Kidney (tissue), 22 donors: ENCODE measurements at places on chromosomes 7 and 10. TPM values are rescaled to one million over a fixed set of nuclear protein-coding genes. Genes with fewer than 3 reads are reported as not detected.

WIPF3 gene
- 4.5 TPM for total RNA-seq

BLVRA gene
- 69.6 TPM for total RNA-seq

CCZ1 gene
- 85.2 TPM for total RNA-seq

PAX4 gene
- total RNA-seq = not detected

ITGA8 gene
- total RNA-seq = 22.1 TPM

CDC14C gene
- not detected for total RNA-seq

MYL7 gene
- not detected for total RNA-seq

PNLIPRP2 gene
- not detected for total RNA-seq

A1CF gene
- 3.7 TPM for total RNA-seq

DNA sequence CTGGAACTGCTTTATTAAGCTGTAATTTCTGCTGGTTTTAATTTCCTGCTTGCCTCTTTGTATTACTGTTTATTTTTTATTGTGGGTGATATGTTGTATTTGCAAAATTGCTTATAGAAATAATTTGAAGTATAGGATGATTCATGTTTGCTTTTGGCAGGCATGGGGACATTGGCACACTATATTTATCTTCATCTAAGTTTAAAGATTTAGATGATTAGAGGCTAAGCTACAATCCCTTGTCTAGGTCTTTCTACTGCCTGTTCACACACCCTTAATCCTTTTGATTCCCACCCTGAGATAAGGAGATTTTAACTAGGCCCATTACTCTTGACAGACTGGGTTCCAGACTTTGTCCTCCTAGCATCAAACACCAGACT, 182.8 kb upstream of the KAT6B start:
- no peak for DNase-seq

DNA sequence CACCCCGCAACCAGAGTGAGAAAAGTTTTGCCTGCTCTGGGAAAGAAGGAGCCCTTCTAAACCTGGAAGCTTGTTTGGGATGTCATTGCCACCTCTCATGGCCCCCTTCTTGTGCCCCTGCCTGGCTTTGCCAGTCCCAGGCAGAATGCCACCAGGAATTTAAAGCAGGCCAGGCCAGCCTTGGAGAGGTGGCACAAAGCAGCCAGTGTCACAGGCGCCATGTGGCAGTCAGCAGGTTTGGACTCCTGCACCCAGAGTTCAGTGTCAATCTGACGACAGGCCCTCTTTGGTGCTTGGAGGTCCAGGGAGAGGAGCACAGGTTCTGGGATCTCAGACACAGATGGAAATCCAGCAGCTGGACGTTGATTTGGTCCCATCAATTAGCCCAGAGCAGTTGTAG, 12.7 kb downstream of the HK1 start:
- no peak for DNase-seq

DNA sequence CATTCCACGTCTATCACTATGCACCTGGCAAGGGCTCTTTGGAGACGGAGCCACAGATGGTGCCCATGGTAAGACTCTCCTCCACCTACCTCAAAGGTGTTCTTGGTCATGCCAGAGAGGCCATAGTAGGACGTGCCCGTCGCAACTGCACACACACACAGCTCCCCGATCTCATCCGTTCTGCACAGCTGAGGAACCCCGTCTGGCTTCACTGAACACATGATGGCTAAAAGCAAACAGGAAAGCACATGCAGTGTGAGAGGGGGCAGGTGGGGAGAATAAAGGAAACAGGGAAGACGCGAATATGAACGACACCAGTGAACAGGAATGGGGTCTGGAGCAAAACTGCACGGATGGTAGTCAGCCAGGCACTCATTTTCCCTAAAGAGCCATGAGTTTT, 230.9 kb downstream of the ZMYND11 start:
- DNase-seq = no peak

DNA sequence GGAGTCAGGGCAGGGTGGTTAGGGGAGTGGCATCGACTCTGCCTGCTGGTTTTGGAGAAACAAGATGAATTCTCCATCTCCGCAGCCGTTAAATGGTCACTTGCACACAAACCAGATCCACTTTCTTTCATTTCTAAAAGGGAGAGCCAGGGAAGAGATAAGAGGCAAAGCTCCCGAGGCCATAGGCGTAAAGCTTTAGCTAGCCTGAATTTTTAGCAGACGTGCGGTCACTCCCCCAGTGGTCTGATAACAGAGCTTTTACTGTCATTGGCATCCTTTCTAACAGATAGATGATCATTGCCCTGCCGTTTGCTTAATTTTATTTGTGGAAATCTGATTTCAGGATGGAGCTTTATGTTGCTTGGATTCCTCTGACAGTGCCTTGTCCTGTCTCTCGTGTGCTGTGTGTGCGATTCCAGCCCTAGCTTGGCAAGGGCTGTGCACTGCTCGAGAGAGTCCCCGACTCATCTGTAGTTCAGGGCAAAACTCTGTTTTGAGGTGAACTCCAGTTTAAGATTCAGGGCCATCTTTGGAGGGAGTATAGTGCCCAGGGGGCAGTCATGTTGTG, 62.5 kb downstream of the GATA3 start:
- no peak for DNase-seq

GRCh38 chr10:121900443-121901174, 27.2 kb downstream of the ATE1 start:
- DNase-seq = no peak

GRCh38 chr10:84634636-84635035, 306.2 kb downstream of the CCSER2 start:
- no peak for DNase-seq

- no peak for DNase-seq
These were observed 271.7 kb downstream of the ZMYND11 start for GRCh38 chr10:406976-407375.

DNA sequence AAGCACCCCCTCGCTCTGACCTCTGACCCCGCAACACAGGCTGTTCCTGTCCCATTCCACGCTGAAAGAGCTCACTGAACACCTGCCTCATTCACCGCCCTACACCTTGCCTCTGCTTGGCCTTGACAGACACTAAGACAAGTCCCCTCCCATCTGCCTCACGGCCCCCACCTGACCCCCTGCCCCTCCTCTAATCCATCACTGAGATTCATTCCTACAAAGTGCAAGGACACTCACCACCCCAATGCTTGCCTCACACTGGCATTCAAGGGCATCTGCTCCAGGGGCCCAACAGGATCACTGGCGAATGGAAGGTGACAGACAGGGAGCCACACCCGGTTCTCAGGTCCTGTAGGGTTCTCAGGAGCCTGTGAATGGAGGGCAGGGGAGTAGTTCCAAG, 68.1 kb upstream of the NANOS1 start:
- DNase-seq = peak; percentile 31

- DNase-seq = no peak
These were observed 4.4 kb downstream of the DDIT4 start for GRCh38 chr10:72277996-72278667.

DNA sequence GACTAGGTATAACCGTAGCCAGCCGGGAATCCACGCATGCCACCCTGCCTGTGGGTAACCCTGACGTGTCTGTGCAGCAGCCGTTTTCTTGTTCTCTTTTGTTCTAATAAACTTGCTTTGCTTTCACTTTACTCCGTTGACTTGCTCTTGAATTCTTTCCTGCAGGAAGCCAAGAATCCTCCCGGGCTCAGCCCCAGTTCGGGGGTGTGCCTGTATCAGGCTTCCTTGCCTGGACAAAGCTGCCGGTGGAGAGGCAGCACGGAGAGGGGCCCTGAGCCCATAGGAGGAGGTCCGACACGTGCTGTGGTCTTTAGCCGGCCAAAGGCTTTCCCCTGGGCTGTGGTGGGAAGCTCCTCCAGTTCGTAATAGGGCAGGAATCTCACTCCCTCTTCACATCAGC, 256.5 kb upstream of the PPP2R2D start:
- DNase-seq = no peak

GRCh38 chr10:102240467-102241031, 763 bp downstream of the PITX3 start:
- DNase-seq = peak; percentile 38

- DNase-seq = no peak
These were observed 18.3 kb downstream of the FIGNL1 start for GRCh38 chr7:50431722-50432305.

DNA sequence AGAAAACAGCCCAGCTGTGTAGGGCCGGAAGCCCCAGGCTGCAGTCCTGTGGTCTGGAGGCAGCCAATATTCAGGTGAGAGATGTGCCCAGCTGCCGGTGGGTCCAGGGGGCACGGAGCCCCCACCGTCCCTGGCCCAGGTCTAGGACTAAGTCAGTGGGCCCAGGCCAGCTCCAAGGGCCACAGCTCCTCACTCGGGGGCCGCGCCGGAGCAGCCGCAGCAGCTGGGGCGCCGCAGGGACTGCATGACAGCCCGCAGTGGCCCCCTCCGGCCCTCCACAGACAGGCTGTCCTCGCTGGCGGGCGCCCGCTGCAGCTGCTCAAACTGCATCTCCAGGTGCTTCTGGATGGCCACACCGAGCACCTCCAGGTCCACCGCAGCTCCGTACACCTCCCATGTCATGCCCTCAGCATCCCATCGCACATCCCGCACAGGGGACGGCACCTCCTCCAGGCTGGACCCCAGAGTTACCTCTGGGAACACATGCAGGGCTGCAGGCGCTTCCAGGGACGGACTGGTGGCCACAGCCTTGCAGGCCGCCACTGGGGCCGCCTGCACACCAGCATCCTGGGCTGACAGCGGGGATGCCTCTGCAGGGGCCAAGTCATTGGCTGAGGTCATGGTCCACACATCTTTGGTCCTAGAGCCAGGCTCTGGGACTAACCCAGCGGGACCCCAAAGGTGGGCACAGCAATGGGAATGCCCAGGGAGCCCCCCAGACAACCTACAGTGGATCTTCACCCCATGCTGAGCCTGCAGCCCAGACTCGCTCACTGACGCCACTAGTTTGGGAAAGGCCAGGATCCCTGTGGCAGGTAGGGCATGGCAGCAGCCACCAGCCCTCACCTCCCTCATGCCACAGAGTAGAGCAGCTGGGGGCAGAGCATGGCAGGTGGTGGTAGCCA, 7.0 kb downstream of the GPRIN2 start:
- no peak for DNase-seq

- no peak for DNase-seq
These were observed 200.2 kb upstream of the FZD1 start for GRCh38 chr7:91064052-91064451.

- DNase-seq = no peak
These were observed 18.8 kb upstream of the LIPM start for GRCh38 chr10:88783724-88784123.

GRCh38 chr7:70500261-70500660, 631.7 kb upstream of the GALNT17 start:
- DNase-seq = no peak

GRCh38 chr10:63268149-63268797, 135.1 kb downstream of the NRBF2 start:
- DNase-seq = no peak

DNA sequence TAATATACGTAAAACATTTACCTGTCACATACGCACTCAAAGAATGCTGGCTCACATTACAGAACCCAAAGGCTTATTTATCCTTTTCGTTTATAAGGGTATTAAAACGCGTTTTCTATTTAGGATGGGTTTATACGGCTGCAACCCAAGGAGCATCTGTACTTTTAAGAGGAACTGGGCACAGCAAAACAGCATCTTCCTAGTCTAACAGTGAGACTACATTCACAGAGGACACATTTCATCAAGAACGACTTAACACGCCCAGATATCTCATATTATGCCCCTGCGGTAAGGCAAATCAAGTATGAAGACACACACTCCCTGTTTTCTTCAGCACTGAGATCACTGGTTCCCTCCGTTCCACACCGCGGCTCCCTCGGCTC, 533 bp upstream of the DMTF1 start:
- no peak for DNase-seq

- peak; percentile 95 for DNase-seq
These were observed 58.9 kb downstream of the CALML3 start for GRCh38 chr10:5583525-5584175.

- DNase-seq = peak; percentile 56
These were observed 15.0 kb upstream of the DNMBP start for GRCh38 chr10:100024748-100025147.

- peak; percentile 74 for DNase-seq
These were observed 319.8 kb upstream of the PHYHIPL start for GRCh38 chr10:58856508-58857240.

GRCh38 chr10:8302565-8302964, 248.1 kb downstream of the GATA3 start:
- no peak for DNase-seq

DNA sequence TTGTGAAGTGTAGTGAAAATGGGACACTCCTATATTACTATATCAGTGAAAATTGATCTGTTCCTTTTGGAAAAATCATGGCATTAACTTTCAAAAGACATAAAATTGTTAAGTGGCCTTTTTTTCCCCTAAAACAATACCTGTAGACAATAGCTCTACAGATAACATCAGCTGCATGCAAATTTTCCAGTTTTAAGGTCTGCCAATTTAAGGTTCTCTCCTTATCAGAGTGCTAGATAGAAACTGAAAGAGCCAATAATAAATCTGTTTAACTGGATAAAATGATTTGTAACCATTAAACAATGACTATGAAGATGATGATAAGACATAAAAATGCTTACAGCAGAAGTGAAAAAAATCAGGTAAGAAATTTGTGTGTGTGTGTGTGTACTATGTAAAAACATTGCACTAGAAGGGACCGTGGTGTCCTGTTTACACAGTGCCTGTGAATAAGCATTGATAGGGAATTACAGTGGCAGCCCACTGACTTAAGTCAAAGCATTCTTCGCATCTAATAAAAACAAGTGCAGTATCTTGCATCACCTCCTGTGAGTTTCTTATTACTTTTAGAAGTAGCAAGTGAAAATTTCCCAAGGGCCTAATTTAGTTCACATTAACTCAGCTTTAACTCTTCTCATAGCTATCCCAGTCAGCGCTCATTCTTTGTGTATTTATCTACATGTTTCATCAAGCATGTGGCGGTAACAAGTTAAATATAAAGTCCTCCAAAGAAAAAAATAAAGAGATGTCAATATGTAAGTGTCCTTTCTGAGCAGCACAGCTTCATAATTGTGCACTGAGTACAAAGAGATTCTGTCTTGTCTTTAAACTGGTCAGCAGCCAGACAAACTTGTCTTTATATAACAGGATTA, 261.9 kb downstream of the ARL4A start:
- DNase-seq = no peak

- no peak for DNase-seq
These were observed 123.6 kb upstream of the GDF10 start for GRCh38 chr10:47176206-47176902.

DNA sequence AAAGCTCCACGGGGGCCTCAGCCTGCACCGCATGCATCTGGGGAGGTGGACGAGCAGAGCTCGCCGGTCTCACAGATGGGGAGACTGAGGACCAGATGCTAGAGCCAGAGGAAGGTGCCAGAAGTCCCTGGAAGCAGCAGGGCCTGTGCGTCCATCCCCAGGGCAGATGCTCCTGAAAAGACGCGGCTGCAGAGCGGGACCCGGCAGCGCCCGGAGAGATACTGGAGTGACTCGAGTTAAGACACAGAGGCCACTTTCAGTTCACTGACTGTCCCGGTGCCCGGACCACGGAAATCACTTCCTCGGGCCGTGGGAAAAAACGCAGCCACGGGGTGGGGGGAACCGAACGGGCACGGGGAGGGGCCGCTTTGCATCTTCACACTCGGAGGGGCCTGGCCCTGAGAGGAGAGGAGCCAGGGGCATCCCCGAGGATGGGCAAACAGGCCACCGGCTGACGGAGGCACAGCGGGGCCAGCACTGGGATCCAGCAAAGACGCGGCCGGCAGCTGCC, 85.4 kb downstream of the FOXL3 start:
- peak; percentile 52 for DNase-seq
